H1 (cell line): ENCODE measurements at places on chromosomes 1 and 21. TPM values are rescaled to one million over a fixed set of nuclear protein-coding genes. Genes with fewer than 3 reads are reported as not detected.

- no peak overlapping the region for H3K27ac ChIP-seq
- H3K27me3 ChIP-seq = peaks cover 20% of the 10 kb centered on the region
- H3K4me1 ChIP-seq = no peaks in the 10 kb centered on the region
- no peak for DNase-seq
- H3K4me3 ChIP-seq = no peak overlapping the region
- no peaks in the 10 kb centered on the region for H3K36me3 ChIP-seq
These were observed 7.4 kb upstream of the ARF1 start for GRCh38 chr1:228074954-228075730.

The POU3F1 gene
- polyA plus RNA-seq = 4.2 and 7.1 TPM in 2 replicates

DNA sequence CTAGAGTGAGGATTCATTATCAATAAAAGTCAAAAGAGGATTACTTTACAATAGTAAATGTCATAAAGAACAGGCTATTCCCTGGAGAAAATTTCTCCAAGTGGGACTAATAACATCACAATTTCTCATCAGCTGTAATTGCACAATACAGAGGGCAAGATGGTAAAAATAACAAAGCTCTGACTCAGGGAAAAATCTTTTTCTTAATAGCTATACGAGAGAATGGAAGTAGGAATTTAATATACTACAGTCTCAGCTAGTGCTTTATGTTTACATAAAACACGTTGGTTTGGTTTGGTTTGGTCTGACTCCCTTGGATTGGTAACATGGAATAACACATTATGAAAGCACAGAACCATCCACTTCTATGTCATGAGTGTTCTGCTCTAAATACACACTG, 397.6 kb downstream of the LRRIQ3 start:
- H3K4me1 ChIP-seq = no peaks in the 10 kb centered on the region
- no peak overlapping the region for H3K4me3 ChIP-seq
- peaks cover 1% of the 10 kb centered on the region for H3K27me3 ChIP-seq
- DNase-seq = no peak
- no peak overlapping the region for H3K27ac ChIP-seq
- H3K36me3 ChIP-seq = no peaks in the 10 kb centered on the region

DNA sequence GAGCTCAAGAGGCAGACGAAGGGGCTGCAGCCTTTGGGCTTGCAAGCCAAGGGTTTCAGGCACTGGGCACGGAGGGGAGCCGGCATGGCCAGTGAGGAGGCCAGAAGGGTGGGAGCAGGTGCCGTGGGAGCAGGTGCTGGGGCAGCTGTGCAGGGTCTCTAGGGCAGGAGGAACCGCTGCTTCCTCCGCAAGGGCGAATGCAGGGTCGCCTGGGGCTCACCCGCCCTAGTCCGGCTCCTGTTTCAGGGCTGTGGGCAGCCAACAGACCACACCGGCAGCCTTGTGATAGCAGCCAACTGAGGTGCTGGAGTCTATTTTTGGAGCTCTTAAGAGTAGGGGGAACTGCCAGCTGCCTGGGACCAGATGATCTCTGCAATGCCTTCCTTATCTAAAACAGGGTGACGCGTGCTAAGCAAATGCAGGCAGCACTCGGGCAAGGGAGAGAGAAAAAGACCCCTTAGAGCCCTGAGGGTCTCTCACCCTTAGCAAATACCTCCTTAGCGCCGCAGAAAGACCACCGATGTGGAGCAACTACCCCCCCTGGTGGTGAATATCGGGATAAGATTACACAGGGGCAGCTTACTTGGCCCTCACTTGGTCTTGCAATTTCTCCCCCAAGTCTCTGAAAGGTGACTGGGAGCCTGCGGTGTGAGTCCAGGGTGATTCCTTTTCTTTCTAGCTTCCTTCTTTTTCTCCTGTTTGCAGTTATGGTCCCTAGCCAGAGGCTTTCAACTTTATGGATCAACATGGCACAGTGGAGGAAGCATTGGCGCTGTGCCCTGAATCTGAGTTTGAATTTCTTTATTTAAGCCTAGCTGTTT, 20.7 kb upstream of the MAPKAPK2 start:
- no peak for DNase-seq
- no peak overlapping the region for H3K27ac ChIP-seq
- no peaks in the 10 kb centered on the region for H3K36me3 ChIP-seq

DNA sequence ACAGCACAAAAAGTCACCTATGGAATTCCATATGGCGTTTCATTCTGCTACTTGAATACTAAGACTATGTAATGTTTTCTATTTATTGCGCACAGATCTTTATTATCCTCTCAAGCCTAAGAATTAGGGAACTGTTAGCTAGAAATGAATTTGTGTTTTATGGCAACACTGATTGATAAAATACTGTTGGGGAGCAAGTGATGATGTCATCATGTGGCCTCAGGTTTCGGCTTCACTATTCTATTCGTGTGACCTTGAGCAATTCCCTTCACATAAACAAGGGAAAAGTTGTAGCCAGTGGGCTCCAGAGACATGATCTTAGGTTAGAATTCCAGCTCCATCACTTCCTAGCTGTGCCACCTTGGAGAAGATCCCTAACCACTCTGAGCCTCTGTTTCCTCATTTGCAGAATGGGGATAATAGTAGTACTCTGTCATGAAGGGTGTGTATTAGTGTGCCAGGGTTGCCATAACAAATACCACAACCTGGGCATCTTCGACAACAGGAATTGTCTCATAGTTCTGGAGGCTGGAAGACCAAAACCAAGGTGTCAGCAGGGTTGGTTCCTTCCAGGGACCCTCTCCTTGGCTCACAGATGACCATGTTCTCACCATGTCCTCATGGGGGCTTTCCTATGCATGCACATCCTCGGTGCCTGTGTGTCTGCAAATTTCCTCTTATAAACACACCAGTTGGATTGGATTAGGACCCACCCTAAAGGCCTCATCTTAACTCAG, 371.2 kb downstream of the RRAGC start:
- H3K4me3 ChIP-seq = no peak overlapping the region
- no peak for DNase-seq
- H3K36me3 ChIP-seq = no peaks in the 10 kb centered on the region
- H3K27me3 ChIP-seq = no peaks in the 10 kb centered on the region
